ENCODE measurements at places on chromosomes 1 and 21. TPM values are rescaled to one million over a fixed set of nuclear protein-coding genes. Genes with fewer than 3 reads are reported as not detected.
A peak's percentile ranks its signal among the peaks of the same experiment; 100 is the strongest.

DNA sequence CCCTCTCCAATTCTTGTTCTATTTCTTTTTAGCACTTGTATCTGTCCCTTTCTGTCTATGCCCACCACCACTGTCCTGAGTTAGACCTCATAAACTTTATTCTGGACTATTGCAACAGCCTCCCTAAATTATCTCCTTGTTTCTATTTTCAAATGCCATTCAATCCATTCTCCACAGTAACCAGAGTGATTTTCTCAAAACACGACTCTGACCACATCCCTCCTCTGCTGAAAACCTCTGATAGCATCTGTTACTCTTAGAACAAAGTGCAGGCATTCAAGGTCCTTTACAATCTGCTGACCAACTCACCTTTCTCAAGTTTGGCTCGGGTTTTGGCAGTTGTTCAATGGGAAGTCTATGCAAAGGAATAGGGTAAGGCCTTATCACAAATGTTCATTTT, 22.8 kb upstream of the GPX7 start:
- DNase-seq: no peak

DNA sequence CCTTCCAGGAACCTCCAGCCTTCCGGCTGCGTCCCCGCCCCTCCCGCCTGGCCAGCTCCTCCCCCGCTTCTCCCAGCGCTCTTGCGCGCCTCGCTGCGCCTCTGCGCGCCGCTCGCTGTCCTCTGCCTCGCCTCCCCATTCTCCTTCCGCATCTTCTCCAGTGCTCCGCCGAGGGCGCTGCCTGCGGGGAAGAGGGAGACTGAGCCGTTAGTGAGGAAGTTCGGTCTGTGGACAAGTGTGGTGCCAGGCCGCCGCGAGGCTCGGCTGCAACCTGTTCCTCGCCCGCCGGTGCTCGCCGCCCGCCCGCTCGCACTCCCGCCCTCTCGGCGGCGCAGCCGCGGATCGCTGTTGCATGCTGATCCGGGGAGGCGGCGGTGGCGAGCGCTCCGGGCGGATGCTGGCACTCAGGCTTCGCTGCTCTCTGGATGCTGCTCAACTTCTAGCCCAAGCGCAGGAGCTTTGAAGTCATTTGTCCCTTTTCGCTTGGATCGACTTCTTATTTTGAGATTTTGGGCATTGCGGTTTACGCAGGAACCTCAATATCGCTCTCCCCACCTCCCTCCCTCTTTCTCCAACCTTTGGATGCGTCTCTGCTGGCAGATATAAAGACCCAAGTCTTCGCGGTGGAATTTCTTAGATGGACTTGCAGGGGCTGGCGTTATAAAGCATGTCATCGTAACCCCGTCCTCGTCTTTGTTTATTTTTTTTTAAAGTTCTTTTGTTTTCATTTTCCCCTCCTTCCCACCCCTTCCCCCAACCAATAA, 614 bp upstream of the CACNA1E start:
- DNase-seq: peak; percentile 77

- no peak for DNase-seq
These were observed 22.7 kb downstream of the SPOCD1 start for GRCh38 chr1:31793086-31793485.

DNA sequence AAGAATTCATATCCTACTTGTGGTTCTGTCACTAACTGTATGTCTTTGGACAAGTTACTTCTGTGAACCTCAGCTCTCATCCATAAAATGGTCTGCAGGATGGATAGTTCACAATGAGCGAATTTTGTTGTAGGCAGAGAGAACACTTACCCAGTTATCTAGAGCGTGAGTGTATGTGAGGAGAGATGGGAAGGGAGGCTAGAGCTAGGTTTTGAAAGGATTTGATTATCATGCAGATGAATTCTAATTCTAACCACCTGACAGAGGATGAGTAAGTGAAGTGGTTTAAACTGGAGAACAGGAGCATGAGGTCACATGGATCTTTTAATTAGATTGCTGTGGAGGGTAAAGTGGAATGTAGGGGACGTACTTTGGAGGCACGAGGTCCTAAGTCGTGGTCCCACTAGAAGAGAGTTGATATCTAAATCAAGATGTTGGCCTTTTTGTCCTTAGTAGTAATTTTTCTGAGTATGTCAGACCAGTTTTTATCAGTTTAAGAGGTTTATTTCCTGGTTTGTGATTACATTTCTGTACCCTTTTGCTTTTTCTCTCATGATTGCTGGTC, 5.0 kb downstream of the SUCO start:
- DNase-seq: no peak

DNA sequence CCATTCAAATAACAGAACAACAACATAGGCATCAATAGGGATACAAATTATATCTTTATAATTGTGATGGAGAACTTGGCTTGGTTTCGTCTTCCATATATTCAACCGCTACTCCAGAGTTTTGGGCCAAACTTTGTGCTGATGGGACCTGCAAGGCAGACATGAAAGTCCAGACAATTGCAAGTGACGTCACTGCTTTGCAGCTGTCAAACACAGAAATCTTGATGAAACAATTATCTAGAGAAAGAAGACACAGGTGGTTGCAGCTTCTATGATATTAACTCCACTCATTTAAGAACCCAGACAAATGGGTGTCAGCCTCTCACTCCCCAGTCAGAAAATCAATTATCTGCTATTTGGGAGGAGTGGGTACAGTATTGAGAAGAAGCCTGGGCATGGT, 390.6 kb downstream of the NUF2 start:
- no peak for DNase-seq

GRCh38 chr1:218525451-218526197, 180.5 kb downstream of the TGFB2 start:
- DNase-seq: no peak

DNA sequence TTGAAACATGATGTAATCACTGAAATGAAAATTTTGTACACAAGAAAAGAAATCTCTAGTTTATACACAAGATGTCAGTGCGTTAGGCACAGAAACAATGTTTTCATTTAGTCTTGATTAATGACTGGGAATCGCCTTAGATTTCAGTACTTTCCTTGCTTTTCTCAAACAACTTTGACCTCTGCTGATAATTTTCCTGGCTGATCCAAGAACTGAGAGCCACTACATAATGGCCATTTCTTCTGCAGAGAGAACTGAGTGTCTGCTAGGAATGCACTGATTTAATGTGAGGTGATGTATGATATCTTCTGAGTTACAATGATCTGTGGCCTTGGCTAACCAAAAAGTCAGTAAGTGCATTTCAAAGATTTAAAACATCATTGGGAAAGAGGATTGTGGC, 308.1 kb downstream of the CTH start:
- no peak for DNase-seq

GRCh38 chr1:92804721-92805201, 19.9 kb upstream of the EVI5 start:
- DNase-seq: peak; percentile 15

GRCh38 chr1:110878591-110878990, 5.6 kb downstream of the CD53 start:
- no peak for DNase-seq

- peak; percentile 74 for DNase-seq
These were observed at the start of gene OLFM3 for GRCh38 chr1:101996825-101997465. TSS of gene OLFM3 (minus strand) at chr1:101996926.

GRCh38 chr1:110070671-110071242, at the start of gene ALX3:
TSS of gene ALX3 (minus strand) at chr1:110070672. CDS start at chr1:110070612, 60 bp downstream.
- no peak for DNase-seq

DNA sequence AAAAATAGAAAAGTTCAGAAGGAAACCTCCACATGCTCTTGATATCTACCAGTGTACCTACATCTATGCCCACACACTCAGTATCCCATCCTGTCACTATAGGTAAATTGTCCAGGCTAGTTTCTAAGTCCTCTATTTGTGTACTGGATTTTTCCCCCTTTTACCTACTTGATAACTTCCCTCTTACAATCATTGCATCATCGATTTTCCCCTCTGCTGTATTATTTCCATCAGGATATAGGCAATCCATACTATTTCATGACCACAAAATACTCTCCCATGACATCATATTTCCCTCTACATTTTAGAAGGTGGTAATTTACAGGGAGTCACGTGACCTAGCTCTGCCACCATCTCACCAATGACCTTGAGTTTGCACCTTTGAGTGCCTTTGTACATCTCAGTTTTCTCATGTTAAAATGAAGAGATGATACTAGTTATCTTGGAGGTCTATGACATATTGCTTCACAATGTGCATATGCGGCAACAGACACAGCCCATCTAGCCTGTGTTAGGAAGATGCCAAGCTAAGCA, 88.2 kb downstream of the GDAP2 start:
- no peak for DNase-seq

DNA sequence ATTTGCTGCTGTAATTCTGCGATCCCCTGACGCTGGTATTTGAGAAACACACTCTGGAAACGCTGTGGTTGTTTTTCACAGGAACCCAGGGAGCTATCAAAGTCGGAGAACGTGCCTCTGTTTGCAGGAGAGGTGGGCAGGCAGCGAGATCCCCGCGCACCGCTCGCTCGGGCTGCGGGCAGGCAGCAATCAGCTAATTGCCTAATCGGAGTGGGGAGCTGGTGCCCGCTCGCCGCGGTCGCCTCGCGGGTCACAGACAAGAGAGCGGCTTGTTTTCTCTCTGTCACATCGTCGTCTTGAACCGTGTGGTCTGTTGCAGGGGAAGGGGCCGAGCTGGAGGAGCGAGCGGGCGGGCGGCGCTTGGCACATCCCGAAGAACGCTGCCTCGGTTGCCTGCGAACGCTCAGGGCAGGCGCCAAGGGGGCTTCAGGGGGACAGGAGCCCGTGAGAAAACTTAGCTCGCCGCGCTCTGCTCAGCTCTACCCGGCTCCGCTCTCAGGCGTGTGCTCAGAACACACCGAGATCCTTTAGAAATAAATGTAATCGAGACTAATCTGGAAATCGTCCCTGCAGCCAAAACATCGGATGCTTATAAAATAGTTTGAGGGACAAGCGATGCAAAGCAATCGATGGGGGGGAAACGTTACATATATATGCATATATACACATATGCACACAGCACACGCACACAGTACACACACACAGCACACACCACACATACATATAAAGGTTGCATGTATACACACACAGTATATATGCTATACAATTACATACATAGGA, 93.6 kb upstream of the SMYD2 start:
- DNase-seq: peak; percentile 19

DNA sequence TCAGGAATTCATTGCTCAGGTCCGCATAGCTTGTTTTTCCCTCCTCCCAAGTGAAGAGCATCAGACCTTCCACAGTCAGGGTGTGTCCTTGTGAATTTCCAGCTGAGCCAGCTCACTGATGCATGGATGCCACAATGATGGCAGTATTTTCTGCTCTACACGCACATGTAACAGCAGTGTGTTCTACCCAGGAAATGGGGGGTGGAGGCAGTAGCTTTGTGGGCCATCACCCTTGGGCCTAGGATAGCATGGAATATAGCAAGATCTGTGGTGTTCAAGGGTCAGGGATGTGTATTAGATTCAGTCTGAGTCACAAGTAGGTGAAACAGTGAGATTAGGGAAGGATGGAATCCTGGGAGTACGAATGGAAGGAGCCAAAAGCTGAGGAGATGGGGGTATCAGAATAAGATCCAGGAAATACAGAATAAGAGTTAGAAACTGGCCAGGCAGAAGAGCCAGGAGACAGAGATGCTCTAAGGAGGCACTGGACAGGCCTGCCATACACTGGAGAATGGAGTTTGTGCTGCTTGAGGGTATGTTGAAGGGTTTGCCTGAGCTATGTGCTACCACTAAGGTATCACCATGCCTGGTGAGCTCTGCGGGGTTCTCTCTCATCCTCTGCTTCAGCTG, 90.6 kb upstream of the CNIH3 start:
- no peak for DNase-seq

GRCh38 chr1:107946794-107947193, 18.2 kb downstream of the VAV3 start:
- no peak for DNase-seq

- DNase-seq: no peak
These were observed 355.4 kb downstream of the PTPRU start for GRCh38 chr1:29591601-29592260.

GRCh38 chr1:208841436-208841835, 597.3 kb upstream of the PLXNA2 start:
- DNase-seq: no peak

GRCh38 chr1:161473348-161473747, 31.9 kb upstream of the FCGR2A start:
- DNase-seq: peak; percentile 6

DNA sequence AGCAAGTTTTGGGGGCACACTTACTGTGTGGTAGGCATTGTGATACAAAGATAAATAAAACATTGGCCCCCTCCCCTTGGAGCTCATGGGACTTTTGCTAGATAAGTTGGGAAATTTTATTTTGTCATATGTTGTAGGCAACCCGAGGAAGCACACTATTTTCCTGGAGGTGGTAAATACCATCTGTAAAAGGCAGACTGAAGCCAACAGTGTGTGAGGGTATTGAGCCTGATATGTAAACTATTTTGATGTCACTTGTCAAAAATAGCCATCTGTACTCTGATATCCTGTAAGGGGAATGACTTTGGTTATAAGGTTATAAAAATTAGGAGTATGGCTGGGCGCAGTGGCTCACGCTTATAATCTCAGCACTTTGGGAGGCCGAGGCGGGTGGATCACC, 30.6 kb downstream of the VANGL2 start:
- no peak for DNase-seq

DNA sequence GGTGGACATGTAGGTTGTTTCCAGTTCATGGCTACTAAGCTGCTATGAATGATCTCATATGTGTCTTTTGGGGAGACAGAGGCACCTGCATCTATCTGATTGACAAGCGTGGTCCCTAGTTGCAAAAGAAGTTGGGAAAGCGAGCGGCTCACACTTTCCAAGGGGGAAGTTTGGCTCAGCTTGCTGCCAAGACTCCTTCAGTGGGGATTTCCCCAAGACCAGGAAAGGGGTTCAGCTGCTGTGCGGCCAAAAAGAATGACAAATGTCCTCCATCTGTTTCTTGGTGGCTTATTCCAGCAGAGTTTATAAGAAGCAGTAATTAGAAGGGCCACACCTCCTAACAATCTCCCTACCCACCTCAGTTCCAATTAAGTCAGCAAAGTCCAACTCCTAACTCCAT, 128.5 kb upstream of the GALNT2 start:
- no peak for DNase-seq

- peak; percentile 67 for DNase-seq
These were observed 81.1 kb downstream of the PGM1 start for GRCh38 chr1:63674238-63674864.

GRCh38 chr1:213082420-213083111, 31.5 kb downstream of the RPS6KC1 start:
- no peak for DNase-seq

- peak; percentile 12 for DNase-seq
These were observed 1.3 kb upstream of the SYT6 start for GRCh38 chr1:114154963-114155322.

- peak; percentile 44 for DNase-seq
These were observed 13.7 kb upstream of the SRP9 start for GRCh38 chr1:225763716-225764548.

LPAR3 gene
- not detected for total RNA-seq

SPAG17 gene
- 11.2 TPM for total RNA-seq

KRTAP10-4 gene
- not detected for total RNA-seq

LCE2A gene
- not detected for total RNA-seq

CLDN17 gene
- not detected for total RNA-seq

PIGR gene
- total RNA-seq: not detected

SYTL1 gene
- total RNA-seq: 44.0 TPM

CFHR3 gene
- not detected for total RNA-seq

KCNA3 gene
- total RNA-seq: not detected

TP73 gene
- 2.4 TPM for total RNA-seq

RAB13 gene
- total RNA-seq: 18.5 TPM
